A549 treated with DMSO at 1 μM for 4 hours (cell line): ENCODE measurements at places on chromosomes 7 and 10. TPM values are rescaled to one million over a fixed set of nuclear protein-coding genes. Genes with fewer than 3 reads are reported as not detected.

Gene HSPA14
- 43.5 to 53.5 TPM (median 49.2 TPM) in 5 replicates for total RNA-seq

Gene FAM237B
- total RNA-seq: not detected in 5 replicates

Gene FOXP2
- total RNA-seq: not detected in 5 replicates

Gene DPYSL4
- 16.6 to 19.3 TPM (median 17.7 TPM) in 5 replicates for total RNA-seq
